ENCODE measurements at places on chromosomes 5 and 9.
A peak's percentile ranks its signal among the peaks of the same experiment; 100 is the strongest.

GRCh38 chr9:272251-273213 lies 57.9 kb downstream of the DOCK8 start:
- peak; percentile 94 for DNase-seq

DNA sequence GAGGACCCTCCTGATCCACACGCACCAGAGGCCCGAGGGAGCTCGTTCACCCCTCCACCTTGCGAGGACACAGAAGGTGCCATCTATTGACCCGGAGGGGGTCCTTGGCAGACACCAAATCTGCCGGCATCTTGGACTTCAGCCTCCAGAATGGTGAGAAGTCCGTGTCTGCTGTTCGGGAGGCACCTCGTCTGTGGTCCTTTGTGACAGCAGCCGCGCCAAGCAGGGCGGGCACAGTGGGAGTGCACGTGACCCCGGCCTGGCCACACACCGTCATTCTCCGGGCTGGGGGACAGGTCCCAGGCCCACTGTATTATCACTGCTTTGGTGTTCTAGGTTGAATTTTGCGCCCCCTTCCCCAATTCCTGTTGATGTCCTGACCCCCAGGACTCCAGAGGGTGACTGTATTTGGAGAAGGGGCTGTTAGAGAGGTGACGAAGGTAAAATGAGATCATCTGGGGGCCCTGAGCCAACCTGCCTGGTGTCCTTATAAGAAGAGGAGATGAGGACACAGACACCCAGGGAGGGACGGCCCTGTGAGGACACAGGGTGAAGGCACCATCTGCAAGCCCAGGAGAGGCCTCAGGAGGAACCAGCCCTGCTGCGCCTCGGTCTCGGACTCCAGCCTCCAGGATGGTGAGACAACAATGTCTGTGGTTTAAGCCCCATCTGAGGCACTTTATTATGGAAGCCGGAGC lies 15.7 kb downstream of the LPCAT1 start:
- no peak for DNase-seq

GRCh38 chr5:14793851-14794250 lies 77.7 kb downstream of the ANKH start:
- no peak for DNase-seq

DNA sequence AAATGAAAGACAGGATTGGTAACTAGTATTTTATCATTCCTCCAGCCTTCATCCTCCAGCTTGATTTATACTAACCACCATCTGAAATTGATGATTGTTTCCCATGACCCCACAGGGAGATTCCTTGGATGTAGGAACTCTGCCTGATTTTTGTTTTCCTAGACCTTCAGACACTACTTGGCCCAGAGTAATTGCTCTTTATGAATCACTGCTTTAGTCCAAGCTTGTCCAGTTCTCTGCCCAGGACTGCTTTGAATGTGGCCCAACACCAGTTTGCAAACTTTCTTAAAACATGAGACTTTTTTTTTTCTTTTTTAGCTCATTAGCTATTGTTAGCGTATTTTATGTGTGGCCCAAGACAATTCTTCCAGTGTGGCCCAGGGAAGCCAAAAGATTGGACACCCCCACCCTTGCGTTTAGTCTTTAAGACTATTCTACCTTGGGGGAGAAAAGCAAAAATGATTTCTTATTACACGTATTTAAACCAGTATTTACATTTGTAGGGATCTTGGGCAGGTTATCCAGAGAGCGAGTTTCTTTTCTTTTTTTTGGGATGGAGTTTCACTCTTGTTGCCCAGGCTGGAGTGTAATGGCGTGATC lies 18.4 kb downstream of the BASP1 start:
- DNase-seq: no peak

DNA sequence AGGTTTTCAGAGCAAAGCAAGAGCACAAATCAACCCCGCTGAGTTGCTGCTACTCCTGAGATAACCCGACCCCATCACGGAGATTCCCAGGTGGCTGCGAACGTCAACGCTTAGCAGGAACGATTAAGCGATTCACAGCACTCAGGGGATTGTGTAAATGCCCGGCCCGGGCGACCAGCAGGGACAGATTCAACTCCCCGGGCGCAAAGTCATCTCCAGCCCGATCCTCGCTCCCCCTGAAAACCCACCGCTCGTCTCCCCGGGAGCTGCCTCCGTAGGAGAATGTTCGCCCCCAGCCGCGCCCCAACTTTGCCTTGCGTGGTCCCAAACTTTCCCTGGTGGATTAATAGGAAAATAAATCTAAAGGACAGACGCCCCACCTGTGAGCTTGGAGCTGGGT lies 685 bp downstream of the SLC24A2 start:
- DNase-seq: no peak

GRCh38 chr9:34716711-34717110 lies 6.8 kb upstream of the CCL21 start:
- DNase-seq: no peak

GRCh38 chr5:169052207-169052606 lies 248.7 kb downstream of the SLIT3 start:
- DNase-seq: no peak

DNA sequence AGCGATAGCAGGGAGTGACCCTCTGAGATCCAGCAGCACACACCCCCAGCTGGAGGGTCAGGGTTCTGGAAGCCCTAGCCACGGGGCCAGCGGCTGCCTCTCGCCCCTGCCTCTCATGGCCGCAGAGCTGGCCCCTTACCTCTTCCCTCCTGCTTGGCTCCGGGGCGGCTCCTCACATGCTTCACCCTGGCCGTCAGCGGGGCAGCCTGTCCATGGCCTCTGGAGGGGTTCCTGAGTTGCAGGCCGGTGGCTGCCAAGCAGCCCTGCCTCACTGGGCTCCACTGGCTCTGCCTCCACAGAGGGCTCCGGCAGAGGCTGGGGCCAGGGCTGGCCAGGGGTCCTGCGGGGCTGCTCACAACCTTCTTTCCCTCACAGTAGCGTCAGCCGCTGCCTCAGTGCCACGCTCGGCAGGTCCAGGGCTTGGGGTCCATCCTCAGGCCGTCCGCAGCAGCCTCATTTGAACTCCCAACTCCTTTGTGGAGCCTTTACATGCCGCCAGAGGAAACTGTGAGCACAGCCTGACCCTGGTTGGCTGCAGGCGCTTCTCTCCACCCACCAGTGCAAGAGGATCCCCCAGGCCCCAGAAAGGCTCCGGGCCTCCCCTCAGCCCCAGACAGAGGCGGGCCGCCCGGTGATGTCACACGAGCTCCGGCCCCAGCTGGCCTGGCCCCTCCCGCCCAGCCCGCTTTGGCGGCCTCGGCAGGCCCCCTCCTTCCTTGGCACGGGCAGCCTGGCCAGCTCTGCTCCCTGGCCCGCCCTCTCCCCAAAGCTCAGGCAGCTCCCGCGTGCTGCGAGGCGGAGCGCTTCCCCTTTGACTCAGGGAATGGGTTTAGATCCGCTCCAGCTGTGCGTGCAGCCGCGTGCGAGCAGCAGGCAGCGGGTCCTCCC lies at the start of gene ANGPTL2:
Gene ANGPTL2, minus strand, starts transcription at position 460 of the 888 bp plus-strand sequence. CDS start 13,904 bp downstream, outside the sequence.
- no peak for DNase-seq

- no peak for DNase-seq
Measured at GRCh38 chr5:170634256-170634990, 130.6 kb downstream of the KCNIP1 start.

GRCh38 chr9:124419832-124420489 lies 4.7 kb upstream of the PSMB7 start:
- no peak for DNase-seq

DNA sequence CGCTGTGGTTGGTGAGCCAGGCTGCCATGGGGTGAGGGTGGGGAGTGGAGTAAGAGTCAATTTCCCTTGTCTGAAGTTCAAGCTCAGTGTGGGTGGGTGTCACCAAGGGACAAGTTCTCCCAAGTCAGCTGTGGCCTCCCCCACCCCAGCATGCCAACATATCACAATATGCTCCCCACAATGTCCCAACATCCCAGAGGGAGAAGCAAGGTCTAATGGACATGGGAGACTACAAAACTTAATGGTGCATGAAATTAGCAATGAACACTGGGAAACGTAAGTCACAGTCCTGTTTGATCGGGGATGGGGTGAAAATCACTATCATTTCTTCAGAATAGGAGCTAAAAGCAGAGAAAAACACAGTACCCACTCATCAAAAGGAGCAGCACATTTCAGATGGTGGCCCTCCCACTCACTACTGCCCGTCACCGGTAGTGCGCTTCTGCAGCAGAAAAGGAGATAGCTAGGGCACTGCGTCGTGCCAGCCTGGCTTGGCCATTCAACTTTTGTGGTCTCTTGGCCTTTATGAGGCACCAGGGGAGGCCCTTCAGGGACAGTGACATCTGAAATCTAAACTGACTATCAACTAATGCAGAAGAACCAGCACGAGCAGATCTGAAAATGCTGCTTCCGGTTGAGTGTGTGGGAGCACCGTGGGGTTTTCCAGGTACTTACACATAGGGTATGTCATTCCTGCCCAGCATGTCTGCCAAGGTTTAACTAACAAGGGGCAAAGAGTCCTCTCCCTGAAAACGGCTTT lies 20.5 kb upstream of the NDFIP1 start:
- no peak for DNase-seq

GRCh38 chr9:29389421-29389820 lies 1816.1 kb upstream of the C9orf72 start:
- no peak for DNase-seq

- DNase-seq: no peak
Measured at GRCh38 chr9:97557606-97558095, 56.2 kb downstream of the TMOD1 start.

GRCh38 chr9:134807716-134808446 lies 72.7 kb upstream of the FCN2 start:
- DNase-seq: no peak

GRCh38 chr9:93655621-93656425 lies 79.4 kb downstream of the PHF2 start:
- DNase-seq: no peak

GRCh38 chr5:98569288-98569687 lies 204.2 kb upstream of the RGMB start:
- DNase-seq: no peak

GRCh38 chr9:15484802-15485201 lies 26.0 kb downstream of the PSIP1 start:
- DNase-seq: no peak

GRCh38 chr9:34884747-34885189 lies 73.3 kb upstream of the PHF24 start:
- DNase-seq: peak; percentile 7

DNA sequence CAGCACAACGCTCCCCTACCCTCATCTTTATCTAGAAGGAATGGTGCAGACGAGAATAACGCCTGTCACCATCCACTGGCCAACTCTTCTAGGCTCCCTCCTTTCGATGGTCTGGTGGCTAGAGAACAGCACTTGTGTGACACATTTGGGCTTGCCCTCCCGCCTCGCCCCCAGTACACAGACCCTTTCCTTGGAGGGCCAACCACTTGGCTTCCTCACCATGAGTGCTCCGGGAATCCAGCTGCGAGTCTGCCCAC lies 1.4 kb downstream of the GNAQ start:
- DNase-seq: no peak

GRCh38 chr9:136538599-136539426 lies 7.0 kb downstream of the NOTCH1 start:
- no peak for DNase-seq

- no peak for DNase-seq
Measured at GRCh38 chr5:22514231-22514630, 338.9 kb downstream of the CDH12 start.

- no peak for DNase-seq
Measured at GRCh38 chr9:97473717-97474116, 27.7 kb upstream of the TMOD1 start.

DNA sequence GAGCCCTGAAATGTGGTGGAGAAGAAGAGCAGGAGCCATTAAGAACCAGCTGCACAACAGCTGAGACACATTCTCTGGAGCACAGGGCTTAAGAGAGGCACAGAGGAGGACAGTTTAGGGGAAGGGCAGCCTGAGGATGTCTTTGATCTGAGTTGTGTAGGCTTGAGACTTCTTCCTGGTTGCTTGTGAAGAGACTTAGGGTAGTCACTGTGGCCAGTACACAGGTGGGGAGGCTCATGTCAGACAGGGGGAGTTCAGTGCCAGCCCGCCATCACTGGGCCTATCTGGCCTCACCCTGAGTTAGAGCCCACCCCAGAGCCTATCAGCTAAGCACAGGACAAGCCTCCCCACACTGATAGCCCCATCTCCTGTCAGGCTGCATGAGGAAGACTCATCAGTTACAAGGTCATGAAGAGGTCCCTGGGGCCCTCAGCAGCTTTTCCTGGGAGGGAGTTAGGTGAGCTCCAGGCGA lies 19.8 kb downstream of the SLC22A4 start:
- no peak for DNase-seq

GRCh38 chr5:139745132-139745799 lies 50.3 kb upstream of the PSD2 start:
- DNase-seq: no peak

- DNase-seq: no peak
Measured at GRCh38 chr5:180069589-180070247, 1.8 kb downstream of the RNF130 start.

- DNase-seq: no peak
Measured at GRCh38 chr9:111582888-111583287, 16.6 kb downstream of the PTGR1 start.

- DNase-seq: no peak
Measured at GRCh38 chr5:137399911-137400310, 99.2 kb downstream of the SPOCK1 start.

DNA sequence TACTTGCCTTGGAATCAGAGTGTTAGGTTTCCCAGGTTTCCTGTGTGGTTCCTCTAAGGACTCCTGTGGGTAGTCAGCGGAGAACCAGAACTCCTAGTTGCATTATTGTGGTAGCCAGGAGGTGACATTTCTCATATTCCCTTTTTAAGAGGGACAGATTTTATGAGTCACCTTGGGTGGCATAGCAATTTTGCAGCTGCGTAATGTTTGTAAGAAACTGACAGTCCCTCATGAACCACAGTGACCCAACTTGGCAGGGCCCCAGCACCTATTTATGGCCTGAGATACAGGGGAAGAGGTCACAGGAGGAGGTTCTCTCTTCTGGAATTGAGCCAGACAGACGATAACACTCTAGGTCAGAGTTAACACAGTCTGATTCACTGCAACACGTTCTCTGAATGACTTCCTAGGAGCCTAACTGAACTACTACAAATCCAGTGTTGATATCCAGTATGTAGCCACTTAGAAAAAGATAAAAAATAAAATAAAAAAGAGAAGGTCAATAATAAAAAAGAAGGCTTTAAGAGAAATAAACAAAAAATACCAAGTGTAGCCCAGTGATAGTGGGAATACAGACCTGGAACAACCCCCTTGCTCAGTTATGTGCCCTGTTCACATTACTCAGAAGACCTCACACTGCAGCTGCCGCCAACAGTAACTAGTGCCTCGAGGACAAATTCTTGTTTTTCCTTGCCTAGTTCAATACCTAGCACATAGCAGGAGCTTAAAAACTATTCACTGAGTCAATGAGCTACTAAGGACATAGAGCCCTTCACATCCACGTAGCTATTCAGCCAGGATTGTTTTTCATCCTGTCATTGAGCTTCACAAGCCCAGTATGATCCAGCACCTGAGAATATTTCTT lies 50.7 kb upstream of the VLDLR start:
- DNase-seq: peak; percentile 16

Data from GM12864 (cell line).